Activated CD4-positive, alpha-beta memory T cell treated with anti-CD3 and anti-CD28 coated beads, Interleukin-2, amount 10 ng/mL, durations not matched to agents 7 days and 5 days (primary cell): ENCODE measurements at places on chromosomes 6 and 20. TPM values are rescaled to one million over a fixed set of nuclear protein-coding genes. Genes with fewer than 3 reads are reported as not detected.

DNA sequence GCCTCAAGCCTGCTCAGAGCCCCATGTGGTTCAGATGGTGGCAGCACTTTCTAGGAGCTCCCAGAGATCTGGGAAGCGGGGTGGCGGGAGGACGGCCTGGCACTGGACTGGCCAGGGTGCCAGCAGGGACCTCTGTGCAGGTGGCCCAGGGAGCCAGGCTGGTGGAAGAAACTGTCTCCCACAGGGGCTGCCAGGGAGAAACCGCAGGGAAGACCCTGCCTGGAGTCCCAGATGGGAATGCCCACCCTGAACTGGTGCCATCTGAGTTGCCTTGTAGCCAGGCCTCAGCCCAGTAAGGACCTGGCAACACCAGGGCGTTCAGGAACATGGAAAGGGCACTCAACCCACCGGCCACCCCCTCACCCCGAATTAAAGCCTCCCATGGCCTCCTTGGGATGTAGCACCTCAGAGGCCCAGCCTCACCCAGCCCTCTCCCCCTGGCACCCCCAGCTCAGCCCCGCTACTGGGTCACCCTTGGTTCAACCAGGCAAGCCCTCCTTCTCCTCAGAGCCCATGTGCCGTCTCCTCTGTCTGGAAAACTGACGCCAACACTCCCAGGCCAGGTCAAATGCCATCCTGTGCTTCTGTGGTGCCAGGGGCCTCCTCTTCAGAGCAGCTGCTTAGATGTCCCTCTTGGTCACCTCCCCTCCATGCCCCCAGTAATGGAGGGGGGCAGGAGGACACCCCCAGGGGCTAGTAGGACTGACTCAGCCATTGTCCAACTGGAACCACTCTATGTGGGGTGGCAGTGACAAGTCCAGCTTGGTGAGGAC lies 5.9 kb upstream of the C20orf144 start:
- H3K4me3 ChIP-seq = no peak overlapping the region
- H3K27ac ChIP-seq = no peak overlapping the region
- no peak for DNase-seq
- peaks cover 25% of the 10 kb centered on the region for H3K4me1 ChIP-seq

VSX1 gene
- not detected for total RNA-seq

TEAD3 gene
- total RNA-seq = 0.13 TPM

EBF4 gene
- total RNA-seq = 2.9 TPM

DNA sequence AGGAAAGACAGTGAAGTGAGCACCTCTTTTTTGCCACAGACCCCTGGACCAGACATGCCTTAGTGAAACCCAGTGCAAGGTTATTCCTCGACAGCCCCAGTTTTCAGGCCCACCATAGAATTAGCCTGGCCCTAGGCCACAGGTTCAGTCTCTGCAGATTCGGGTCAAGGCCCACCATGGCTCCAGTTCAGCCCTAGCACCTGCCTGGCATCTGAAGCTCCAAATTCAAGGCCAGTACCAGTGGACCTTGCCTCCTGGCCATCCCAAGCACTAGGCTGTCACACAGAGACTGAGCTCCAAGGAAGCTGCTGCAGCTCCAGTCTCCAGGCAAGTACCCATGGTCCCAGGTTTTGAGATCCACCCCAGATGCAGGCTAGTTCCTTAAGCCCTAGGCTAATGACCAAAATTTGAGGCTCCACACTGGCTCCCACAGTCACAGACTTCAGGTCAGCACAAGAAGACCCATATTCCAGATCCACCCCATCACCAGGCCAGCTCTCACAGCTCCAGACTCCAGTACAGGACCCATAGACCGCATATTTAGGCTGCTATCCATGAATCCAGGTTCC lies 877.5 kb upstream of the ADGRB3 start:
- no peaks in the 10 kb centered on the region for H3K36me3 ChIP-seq
- no peaks in the 10 kb centered on the region for H3K4me1 ChIP-seq
- no peak overlapping the region for H3K4me3 ChIP-seq
- H3K27me3 ChIP-seq = no peaks in the 10 kb centered on the region

UFL1 gene
- 22.5 TPM for total RNA-seq

DNA sequence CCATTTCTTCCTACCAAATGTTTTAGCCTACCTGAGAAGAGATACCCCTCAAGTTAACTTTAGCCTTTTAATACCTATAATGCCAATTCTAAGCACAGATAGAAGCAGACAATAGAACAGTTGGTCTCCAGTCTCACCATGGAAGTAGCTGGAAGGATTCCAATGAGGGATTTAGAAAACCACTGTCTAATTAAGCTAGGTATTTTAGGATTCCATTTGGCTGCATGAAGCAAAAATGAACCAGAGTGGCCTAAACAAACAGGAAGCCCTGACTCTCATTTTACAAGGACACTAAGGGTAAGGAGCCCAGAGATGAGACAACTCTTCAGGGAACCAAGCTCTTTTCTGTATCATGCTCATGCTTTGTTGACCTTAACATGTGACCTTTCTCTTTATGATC lies 199.2 kb downstream of the ALDH8A1 start:
- H3K36me3 ChIP-seq = no peaks in the 10 kb centered on the region
- H3K27ac ChIP-seq = no peak overlapping the region
- no peaks in the 10 kb centered on the region for H3K4me1 ChIP-seq
- H3K4me3 ChIP-seq = no peak overlapping the region
- peaks cover 14% of the 10 kb centered on the region for H3K27me3 ChIP-seq
- DNase-seq = no peak

- no peak overlapping the region for H3K27ac ChIP-seq
- H3K27me3 ChIP-seq = no peaks in the 10 kb centered on the region
- peaks cover 2% of the 10 kb centered on the region for H3K36me3 ChIP-seq
- H3K4me3 ChIP-seq = no peak overlapping the region
- peaks cover 8% of the 10 kb centered on the region for H3K4me1 ChIP-seq
These were observed 128.0 kb downstream of the DLL1 start for GRCh38 chr6:170162775-170163404.

DNA sequence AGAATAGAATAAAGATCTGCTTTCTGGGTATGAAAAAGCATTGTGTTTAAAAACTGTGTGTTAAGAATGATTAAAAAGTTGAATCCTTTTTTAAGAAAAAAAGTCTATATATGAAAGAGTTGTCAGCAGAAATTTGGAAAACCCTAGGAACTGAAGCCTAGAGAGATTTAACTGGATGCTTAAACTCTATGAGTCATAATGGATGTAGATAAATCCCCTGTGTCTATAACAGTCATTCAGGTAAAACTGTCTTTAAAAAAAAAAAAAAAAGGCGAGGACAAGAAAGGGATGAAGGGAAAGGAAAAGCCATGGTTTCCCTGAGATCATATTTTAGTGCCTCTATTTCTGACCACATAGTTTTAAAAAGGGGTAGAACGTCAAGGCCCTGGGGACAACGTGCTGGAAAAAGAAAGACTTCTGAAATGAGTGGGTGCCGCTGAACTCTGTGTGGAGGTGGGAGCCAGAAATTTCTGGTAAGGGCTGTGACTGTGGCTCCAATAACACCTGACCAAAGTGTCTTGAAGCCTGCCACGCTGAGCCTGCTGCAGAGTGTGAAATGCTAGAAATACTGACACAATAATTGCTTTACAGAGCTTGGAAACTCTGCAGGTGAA lies 302.6 kb upstream of the ARID1B start:
- DNase-seq = no peak
- no peaks in the 10 kb centered on the region for H3K27me3 ChIP-seq
- H3K4me1 ChIP-seq = peaks cover 5% of the 10 kb centered on the region
- no peak overlapping the region for H3K4me3 ChIP-seq
- no peaks in the 10 kb centered on the region for H3K36me3 ChIP-seq
- H3K27ac ChIP-seq = no peak overlapping the region

DNA sequence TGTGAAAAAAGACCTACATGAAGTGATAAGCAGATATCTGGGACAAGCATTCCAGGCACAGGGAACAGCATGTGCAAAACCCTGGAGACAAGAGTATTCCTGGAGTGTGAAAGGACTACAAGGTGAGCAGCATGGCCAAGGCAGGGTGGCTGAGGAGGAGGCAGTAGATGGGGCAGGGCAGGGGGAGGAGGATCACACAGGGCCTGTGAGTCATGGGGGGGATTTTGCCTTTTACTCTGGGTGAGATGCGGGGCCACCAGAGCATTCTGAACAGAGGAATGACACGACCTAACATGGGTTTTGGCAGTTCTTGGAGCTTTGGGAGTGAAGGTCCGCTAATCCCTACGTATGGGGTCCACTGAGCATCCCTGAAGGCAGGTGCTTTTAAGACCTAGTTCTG lies 69.8 kb upstream of the CCN6 start:
- H3K4me1 ChIP-seq = peaks cover 35% of the 10 kb centered on the region
- no peak for DNase-seq
- no peak overlapping the region for H3K4me3 ChIP-seq

DNA sequence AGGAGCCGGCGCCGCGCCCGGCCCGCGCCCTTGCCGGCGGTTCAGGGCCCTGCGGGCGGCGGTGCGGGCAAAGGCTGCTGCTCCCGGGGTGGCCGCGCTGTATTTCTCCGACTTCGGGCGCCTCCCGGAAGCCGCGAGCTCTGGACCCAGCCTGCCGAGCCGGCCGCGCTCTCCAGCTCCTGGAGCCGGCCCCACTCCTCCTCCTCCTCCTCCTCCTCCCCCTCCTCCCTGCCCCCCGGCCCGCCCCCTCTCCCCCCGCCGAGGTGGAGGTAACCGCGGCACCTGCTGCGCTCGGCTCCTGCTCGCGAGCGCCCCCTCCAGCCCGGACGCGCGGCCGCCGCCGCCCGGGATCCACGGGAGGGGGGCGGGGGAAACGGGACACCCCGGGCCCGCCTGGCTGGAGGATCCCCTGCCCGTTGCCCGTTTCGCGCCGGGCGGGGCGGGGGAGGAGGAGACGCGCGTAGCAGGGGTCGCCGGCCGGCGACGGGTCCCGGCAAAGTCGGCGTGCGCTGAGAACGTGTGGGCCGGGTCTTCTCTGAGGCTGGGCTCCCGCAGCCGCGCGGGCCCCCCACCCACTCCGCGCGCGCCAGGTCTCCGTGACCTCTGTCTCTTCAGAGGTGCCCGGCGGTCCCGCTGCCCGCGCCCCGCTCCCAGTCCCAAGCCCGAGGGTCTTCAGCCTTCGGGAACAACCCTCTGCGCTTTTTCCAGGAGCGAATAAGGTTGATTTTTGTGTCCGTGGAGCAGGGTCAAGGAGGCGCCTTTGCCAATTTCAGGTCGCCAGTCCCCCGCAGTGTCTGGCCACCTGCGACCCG lies at the start of gene SLC22A23:
Gene SLC22A23 (minus strand): TSS at position 153 of the 812 bp plus-strand sequence. CDS start 491 bp downstream, outside the sequence.
- H3K27me3 ChIP-seq = peaks cover 41% of the 10 kb centered on the region
- H3K4me3 ChIP-seq = peak within 1 kb of the TSS; percentile 57
- no peaks in the 10 kb centered on the region for H3K36me3 ChIP-seq
- DNase-seq = peak; percentile 72
- no peak within 1 kb of the TSS for H3K27ac ChIP-seq
